ENCODE measurements at places on chromosomes 12 and 14.
A peak's percentile ranks its signal among the peaks of the same experiment; 100 is the strongest.

DNA sequence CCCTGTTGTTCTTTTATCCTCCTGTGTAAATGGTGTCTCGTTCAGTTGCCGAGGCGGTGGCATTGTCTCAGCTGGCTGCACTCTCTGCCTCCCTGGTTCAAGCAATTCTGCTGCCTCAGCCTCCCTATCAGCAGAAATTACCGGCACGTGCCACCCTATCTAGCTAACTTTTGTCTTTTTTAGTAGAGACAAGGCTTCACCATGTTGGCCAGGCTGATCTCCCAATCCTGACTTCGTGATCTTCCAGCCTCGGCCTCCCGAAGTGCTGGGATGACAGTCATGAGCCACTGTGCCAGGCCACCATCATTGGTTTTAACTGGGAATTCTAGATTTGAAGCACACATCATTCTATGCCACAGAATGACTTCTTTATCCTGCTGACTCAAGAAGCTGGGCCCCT lies 175.3 kb upstream of the ALG10B start:
- no peak for DNase-seq

- no peak for DNase-seq
These were observed 440.9 kb downstream of the LRFN5 start for GRCh38 chr14:42047421-42048055.

- no peak for DNase-seq
These were observed 243.0 kb upstream of the DIO3 start for GRCh38 chr14:101318271-101318670.

DNA sequence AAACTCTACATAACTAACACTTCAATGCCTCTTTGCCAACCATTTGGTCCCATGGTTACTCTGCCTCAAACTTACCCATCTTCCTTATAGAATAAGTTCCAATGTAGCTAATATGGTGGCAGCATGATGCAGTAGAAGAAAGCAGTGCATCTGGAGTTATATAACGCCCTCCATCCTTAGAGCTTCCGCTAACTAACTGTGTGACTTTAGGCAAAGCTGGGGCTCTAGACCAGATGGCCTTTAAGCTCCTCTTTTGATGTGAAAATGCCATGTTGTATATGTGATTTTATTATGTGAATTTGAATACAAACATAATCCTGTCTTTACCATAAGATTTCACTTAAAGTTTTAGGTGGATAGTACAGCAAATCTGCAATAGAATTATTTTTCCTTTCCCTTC lies 6.1 kb downstream of the ABCD2 start:
- DNase-seq, result no peak

DNA sequence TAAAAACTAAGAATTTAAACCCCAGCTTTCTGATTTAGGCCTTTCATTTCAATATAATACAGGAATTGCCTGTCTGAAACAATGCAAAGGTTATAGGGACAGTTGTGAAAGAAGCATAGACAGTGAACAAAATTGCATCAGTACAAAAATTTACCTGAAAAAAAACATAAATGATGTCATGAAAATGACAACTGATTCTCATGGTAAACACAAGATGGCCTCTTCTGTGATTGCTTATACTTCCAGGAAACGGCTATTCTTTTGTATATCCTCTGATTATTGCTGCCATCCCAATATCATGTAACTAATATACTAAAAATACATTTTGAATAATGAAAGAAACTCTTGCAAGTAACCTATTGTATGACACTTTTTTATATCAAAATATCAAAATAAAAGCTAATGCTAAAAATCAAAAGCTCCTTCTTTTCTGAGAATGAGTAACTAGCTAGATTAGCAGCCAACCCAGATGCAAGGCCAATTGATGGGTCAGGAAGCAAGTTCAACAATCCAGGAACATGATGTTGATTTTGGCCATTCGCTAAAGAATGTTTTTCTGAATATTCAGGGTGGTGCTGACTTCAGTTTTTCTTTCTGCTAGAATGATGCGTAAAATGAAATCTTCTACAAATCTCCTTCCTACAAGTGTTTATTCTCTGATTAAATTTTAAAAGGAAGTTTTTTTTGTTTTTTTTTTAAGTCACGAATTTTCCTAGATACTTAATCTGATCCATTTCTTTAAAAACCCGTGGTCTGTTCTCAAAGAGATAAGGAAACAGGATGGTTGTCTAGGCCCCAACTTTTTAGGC lies 83.6 kb downstream of the ALX1 start:
- DNase-seq, result no peak

- peak; percentile 67 for DNase-seq
These were observed 781 bp downstream of the NPAS3 start for GRCh38 chr14:32939254-32940065.

GRCh38 chr12:14317362-14318146 lies 47.9 kb upstream of the ATF7IP start:
- no peak for DNase-seq

- DNase-seq, result no peak
These were observed 55.5 kb downstream of the SLC16A7 start for GRCh38 chr12:59651229-59651920.

DNA sequence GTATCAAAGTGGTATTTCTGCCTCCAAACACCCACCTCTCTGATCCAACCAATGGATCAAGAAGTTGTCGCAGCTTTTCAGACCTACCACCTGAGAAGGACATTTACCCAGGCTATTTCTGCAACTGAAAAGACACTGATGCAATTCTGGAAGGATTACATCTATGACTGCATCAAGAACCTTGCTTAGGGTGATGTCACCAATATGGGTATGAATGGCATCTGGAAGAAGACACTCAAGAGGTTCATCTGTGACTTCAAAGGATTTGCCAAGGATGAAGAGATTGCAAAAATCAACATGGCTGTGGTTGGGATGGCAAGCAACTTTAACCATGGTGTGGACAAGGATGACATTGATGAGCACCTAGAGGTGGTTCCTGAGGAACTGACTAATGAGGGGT lies 154.2 kb downstream of the PCNX1 start:
- DNase-seq, result no peak

DNA sequence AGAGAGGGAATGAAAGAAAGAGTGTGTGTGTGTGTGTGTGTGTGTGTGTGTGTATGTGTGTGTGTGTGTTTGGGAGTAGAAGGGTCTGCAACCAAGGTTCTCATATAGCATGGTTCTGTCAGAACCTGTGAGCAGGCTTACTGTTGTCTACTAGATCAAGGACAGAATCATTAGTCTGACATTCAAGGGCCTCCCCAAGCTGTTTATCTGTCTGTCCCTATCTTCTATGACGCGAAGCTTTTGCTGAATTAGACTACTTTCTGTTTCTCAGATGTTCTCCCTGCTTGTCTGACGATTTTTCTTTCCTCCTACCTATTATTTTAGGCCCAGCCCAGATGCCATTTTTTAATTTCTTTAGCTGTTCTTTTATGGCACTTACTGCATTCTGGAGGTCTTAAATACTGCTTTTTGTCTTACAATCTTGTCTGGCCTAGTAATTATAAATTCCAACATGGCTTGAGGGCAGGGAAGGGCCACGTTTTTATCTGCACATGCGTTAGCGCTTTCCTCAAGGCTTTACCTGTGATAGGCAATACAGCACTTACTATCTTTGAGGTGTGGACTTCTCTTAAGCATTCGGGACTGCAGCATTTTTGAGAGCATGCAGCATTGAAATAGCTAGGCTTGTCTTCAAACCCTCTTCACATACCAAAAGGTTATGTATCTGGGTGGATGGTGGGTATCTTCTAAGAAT lies 150.2 kb downstream of the TTLL5 start:
- no peak for DNase-seq

DNA sequence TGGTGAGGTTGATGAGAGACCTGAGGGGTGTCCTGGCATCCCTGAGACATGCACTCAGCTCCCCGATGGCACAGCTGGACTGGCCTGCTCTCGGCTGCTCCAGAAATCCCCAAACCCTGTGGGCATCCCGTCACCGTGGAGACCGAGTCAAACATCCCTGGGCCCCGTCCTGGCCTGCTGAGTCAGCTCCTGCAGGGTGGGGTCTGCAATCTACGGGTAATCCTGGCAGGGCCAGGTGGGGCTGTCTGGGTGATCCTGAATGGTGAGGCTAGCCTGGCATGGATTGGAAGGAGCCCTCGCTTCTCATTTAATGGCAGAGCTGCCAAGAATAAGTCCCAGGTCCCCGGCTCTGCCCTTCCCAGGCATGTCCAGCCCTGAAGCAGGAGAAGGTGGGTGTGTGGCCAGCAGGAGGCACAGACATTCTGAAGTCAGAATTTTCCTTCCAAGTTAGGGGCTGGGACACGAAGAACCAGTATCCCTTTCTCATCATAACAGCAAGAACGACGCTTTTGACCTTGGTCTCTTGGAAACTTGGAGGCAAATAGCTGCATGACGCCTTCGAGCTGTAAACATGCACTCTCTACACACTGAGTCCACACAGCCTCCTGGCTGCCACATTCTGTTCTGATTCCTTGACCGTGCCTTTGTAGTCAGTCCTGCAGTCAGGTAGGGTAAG lies 17.7 kb upstream of the SERPINA4 start:
- no peak for DNase-seq

DNA sequence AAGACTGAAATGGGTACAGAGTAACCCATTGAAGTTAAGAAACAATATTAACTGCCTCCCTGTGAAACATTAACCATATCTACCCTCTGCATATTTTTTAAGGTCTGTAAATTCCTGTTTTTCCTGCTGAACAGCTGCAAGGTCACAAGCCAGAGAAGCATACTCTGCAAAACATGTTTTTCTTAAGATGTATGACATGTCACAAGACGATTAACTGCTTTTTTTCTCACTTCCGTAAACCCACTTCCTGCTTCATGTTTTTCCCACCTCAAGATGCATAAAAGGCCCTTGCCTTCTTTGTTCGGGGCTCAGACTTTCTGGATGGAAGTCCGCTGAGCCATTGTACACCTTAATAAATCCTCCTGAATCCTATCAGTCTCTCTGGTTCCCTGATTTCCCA lies 504.7 kb upstream of the MIS18BP1 start:
- no peak for DNase-seq

GRCh38 chr12:64780531-64781279 lies 21.5 kb upstream of the GNS start:
- DNase-seq, result no peak

DNA sequence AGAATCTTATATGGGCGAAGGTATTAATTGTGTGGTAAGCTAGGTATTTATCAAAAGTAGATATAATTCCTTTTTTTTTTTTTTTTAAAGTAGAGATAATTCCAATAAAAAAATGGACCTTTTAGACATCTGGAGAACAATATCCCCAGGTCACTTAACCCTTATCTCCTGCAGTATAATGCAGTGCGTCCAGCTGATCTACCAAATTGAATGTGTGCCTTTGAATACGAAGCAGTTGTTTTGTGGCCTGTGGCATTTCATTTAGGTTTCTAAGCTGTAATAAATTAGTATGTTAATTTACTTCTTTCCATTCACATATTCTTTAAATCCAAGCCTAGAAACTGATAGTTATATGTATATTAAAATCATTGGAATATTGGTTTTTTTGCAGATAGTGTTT lies 3.1 kb downstream of the FUT8 start:
- DNase-seq, result no peak

DNA sequence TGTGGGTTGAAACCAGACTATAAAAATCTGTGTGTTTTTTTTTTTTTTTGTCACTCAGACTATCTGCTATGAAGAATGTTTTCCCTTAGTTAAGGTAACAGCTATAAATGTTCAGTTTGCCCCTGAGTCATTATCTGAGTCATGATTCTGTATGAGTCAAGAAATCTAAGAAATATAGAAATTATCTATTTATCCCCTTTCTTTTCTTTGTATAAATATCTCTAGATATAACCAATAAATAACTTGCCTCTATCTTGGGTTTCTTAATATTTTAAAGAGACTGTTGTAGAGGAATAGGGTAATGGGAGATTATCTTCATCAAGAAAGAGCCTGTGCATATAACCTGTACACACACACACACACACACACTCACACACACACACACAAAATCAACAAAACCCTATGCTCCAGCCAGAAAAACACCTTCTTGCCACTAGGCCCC lies 161.7 kb upstream of the EEA1 start:
- DNase-seq, result no peak

- DNase-seq, result no peak
These were observed 25.9 kb downstream of the PIGH start for GRCh38 chr14:67574156-67574555.

DNA sequence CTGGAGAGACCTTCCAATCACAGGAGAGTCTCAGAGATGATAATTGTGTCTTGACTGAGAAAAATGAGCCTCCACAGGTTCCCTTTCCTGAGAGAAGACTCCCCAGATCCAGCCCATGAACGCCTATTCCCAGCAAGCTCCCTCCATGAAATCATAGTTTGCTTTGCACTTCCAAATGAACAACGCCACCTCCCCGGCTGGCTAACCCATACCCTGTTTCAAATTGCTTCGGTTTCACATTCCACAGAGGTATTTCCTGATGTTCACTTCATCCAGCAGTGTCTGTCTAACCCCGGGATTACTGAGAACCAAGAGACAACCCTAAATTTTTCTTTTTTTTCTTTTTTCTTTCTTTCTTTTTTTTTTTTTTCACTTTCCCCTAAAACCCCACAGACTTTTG lies 124.1 kb upstream of the RFLNA start:
- no peak for DNase-seq

GRCh38 chr12:114311974-114312373 lies 94.0 kb downstream of the TBX5 start:
- DNase-seq, result no peak

DNA sequence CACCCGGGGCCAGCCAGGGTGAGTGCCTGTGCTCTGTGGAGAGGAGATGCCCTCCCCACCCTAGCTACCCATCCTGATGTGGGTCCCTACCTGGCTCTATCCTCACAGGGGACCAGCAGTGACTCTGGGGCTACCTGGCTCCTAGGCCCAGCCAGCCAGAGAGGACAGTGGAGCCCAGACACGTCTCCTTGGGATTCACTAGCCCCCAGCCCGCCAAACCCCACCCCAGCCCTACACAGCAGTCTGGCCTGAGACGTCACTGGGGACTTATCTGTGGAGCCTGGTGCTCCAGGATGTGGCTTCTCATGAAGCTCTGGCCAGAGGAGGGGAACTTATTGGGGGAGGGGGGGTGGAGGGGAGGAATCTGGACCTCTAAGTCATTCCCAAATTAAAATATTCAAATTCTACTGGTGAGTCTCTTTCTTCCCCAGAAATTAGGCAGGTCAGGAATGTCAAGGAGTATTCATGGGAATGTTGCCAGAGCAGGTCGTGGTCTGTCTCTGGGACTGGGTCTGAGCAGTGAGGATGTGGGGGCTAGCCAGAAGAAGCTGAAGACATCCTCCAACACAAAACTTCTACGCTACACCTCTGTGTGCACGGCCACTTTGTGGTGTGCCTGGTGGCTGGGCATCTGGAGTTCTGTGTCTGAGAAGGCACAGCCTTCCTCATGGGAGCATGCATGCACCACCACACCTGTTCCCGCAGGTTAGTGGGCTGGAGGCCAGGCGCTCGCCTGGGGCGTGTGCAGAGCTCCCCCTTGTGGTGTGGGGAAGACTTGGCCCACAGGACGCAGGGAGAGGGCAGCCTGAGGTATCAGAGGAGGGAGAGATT lies 2.7 kb downstream of the CMTM5 start:
- DNase-seq, result peak; percentile 23

Data from nucleus accumbens (tissue), 56 donors.